B cell (primary cell): ENCODE measurements at places on chromosomes 5 and 9. TPM values are rescaled to one million over a fixed set of nuclear protein-coding genes. Genes with fewer than 3 reads are reported as not detected.

DNA sequence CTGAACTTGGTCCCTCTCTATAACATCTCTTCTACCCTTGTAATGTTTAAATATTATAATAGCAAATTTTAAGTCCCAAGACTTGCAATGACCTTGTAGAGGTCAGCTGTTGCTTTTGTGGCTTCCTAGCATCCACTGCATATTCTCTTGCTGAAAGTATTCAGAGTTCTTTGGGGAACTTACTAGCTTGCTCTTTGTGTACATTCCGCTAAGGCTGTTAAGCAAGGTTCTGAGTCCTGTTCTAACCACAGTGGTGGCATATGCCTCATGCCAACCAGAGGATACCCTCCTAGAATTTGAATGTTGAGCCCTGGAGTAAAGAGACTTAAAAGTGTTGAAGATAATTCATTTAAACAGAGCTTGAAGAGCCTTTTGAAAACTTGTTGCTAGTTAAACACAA is 570.9 kb downstream of the TLE1 start:
- no peak for DNase-seq
- no peak overlapping the region for H3K4me3 ChIP-seq
- no peaks in the 10 kb centered on the region for H3K36me3 ChIP-seq
- H3K4me1 ChIP-seq: peaks cover 11% of the 10 kb centered on the region
- H3K27me3 ChIP-seq: peaks cover 4% of the 10 kb centered on the region
- H3K27ac ChIP-seq: no peak overlapping the region

GRCh38 chr5:178590141-178590923 is at the start of gene COL23A1:
COL23A1 (minus strand) TSS chr5:178590393.
- H3K36me3 ChIP-seq: no peaks in the 10 kb centered on the region
- H3K27ac ChIP-seq: no peak within 1 kb of the TSS
- DNase-seq: peak; percentile 49
- no peak within 1 kb of the TSS for H3K4me3 ChIP-seq
- peaks cover 14% of the 10 kb centered on the region for H3K4me1 ChIP-seq
- no peaks in the 10 kb centered on the region for H3K27me3 ChIP-seq

DNA sequence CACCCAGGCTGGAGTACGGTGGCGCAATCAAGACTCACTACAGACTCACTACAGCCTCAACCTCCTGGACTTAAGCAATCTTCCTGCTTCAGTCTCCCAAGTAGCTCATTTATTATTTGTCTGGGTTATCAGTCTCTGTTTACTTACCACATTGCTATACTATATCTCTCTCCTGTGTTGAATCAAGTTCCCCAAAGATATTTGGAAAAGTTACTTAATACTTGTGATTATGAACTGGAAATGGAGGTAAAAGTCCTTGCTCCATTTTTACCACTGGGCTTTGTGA is 55.6 kb downstream of the ANGPTL2 start:
- no peak overlapping the region for H3K4me3 ChIP-seq
- H3K36me3 ChIP-seq: peaks cover 6% of the 10 kb centered on the region
- no peak overlapping the region for H3K27ac ChIP-seq
- H3K27me3 ChIP-seq: no peaks in the 10 kb centered on the region
- DNase-seq: no peak

- H3K27me3 ChIP-seq: no peaks in the 10 kb centered on the region
- H3K27ac ChIP-seq: peak overlapping the region; percentile 71
- peaks cover 78% of the 10 kb centered on the region for H3K4me1 ChIP-seq
- peak; percentile 85 for DNase-seq
- no peaks in the 10 kb centered on the region for H3K36me3 ChIP-seq
Measured at GRCh38 chr9:137029058-137029936, 1.3 kb upstream of the ABCA2 start.

- no peak for DNase-seq
- H3K27me3 ChIP-seq: no peaks in the 10 kb centered on the region
- H3K4me3 ChIP-seq: no peak overlapping the region
Measured at GRCh38 chr5:171269717-171270116, 39.3 kb upstream of the TLX3 start.

DNA sequence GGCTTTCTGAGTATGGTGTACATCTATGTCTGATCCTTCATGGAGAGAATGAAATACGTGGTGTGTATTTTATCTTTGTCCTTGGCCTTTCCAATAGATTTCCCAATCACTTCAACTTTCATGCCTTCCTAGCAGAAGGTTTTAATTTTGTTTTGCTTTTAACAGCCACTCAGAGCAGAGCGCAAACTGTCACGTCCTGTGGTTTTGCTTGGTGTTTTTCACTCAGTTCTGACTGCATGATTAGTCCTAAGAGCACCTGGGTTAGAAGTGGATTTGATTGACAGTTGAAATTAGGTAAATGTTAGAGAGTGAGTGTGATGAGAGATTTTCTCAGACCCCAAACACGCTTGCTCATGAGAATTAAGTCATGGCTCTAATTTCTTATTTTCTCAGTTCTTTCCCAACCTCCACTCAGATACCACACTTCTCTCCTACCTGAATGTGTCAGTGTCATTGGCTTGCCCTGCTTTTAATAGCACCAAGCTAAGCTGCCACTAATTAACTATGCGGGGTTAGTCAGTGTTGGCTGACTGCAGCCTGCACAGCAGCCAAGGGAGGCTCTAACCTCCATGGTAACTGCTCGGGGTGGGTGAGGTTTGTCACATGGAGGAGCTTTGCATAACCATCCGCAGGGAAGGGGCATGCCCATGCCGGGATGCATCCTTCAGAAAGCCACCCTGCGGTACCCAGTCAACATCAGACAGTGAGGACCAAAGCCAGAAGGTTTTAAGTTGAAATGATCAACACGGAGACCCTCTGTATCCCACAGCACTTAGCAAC is 173.4 kb downstream of the NR3C1 start:
- H3K27ac ChIP-seq: peak overlapping the region; percentile 25
- H3K4me3 ChIP-seq: no peak overlapping the region
- H3K27me3 ChIP-seq: no peaks in the 10 kb centered on the region

DNA sequence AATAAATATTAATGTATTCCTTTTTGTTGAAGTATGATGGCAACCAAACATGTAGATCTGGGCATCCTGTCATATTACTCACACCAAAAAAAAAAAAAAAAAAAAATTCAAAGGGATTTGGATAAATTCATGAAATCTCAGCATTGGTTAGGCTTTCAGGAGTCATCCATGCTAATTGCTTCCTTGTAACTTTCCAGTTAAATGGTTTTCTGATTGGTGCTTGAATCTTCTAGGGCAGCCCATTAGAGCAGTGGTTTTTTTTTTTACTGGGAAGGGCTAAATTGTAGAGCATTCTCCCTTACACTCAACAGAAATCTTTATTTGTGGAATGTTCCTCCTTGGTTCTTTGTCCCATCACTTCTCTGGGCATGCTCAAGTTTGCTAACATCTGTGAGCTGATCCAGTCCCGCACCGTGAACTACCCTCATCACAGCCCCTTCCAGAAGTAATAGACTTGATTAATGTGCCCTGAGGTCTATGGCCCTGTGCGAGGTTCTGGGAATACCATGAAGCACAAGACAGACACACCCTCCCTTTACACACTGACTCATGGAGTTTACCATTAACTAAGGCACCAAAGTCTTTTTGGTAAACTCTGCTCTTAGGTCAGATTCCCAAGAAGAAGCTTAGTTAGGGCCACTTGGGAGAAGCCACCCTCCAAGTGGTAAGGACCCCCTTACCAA is 56.0 kb downstream of the RGS3 start:
- no peaks in the 10 kb centered on the region for H3K27me3 ChIP-seq
- H3K36me3 ChIP-seq: no peaks in the 10 kb centered on the region
- peaks cover 38% of the 10 kb centered on the region for H3K4me1 ChIP-seq

GRCh38 chr5:95899006-95899405 is 62.6 kb downstream of the ELL2 start:
- no peaks in the 10 kb centered on the region for H3K27me3 ChIP-seq
- no peaks in the 10 kb centered on the region for H3K4me1 ChIP-seq
- H3K27ac ChIP-seq: no peak overlapping the region
- H3K4me3 ChIP-seq: no peak overlapping the region
- H3K36me3 ChIP-seq: peaks cover 25% of the 10 kb centered on the region

- DNase-seq: no peak
- no peaks in the 10 kb centered on the region for H3K27me3 ChIP-seq
- no peak overlapping the region for H3K27ac ChIP-seq
- no peaks in the 10 kb centered on the region for H3K4me1 ChIP-seq
Measured at GRCh38 chr5:65808251-65808741, 86.3 kb downstream of the NLN start.

DNA sequence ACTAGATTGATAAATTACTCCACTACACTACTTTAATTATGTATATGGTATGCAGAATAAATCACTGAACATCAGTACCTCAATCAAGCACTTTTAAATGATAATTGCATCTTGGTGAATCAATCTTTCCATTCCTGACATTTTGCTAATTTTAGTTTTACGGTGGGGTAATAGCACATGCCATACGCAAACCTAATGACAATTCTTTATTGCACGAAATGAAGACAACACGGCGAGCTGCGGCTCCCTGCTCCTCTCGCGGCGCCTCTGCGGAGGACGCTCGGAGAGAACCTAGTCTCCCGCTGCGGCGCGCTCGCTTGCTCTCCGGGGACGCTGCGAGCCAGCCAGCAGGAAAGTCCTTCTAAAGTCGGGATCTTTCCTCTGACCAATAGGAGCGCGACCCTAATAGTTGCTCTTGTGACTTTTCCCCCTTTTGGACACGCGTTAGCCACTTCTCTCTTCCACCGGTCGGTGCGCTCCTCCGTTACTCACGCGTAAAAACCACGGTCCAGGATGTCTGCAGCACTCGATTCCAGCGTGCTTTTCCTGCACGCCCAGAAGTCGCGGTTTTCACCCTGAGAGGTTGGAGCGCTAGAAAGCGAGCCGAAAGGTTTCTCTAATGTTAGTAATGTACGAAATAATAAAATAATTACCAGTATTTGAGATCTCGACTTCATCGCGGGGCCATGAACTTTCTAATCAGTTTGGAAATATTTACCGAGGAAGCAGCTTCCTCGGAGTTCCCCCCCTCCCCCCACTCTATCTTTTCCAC is 1.0 kb upstream of the MEF2C start:
- no peaks in the 10 kb centered on the region for H3K27me3 ChIP-seq
- H3K36me3 ChIP-seq: no peaks in the 10 kb centered on the region
- peak overlapping the region; percentile 90 for H3K27ac ChIP-seq
- peaks cover 35% of the 10 kb centered on the region for H3K4me1 ChIP-seq

GRM6 gene
- not detected in 2 replicates for total RNA-seq
